T-helper 17 cell (primary cell): ENCODE measurements at places on chromosomes 2 and 18. TPM values are rescaled to one million over a fixed set of nuclear protein-coding genes. Genes with fewer than 3 reads are reported as not detected.

Gene ACTG2
- not detected for total RNA-seq

Gene FTCDNL1
- 2.6 TPM for total RNA-seq

Gene ATP5F1A
- 171 TPM for total RNA-seq

Gene CDH7
- total RNA-seq, result not detected

Gene NGEF
- total RNA-seq, result not detected

Gene CFC1
- not detected for total RNA-seq

Gene ACMSD
- not detected for total RNA-seq

Gene GPR45
- not detected for total RNA-seq

Gene SGPP2
- total RNA-seq, result 4.5 TPM

Gene METTL21A
- total RNA-seq, result 6.9 TPM

Gene ASPRV1
- total RNA-seq, result 1.1 TPM

Gene KDM3A
- 156 TPM for total RNA-seq

Gene PLCD4
- total RNA-seq, result 0.91 TPM

Gene ERMN
- total RNA-seq, result 11.6 TPM

Gene PRKRA
- total RNA-seq, result 110 TPM

Gene ARHGAP28
- not detected for total RNA-seq

Gene KCNS3
- total RNA-seq, result not detected

Gene ZNF396
- total RNA-seq, result 0.30 TPM

Gene RAD51AP2
- not detected for total RNA-seq

Gene GNAL
- 0.10 TPM for total RNA-seq

Gene SKA1
- total RNA-seq, result 0.39 TPM

Gene NEURL3
- 0.44 TPM for total RNA-seq

Gene G6PC2
- not detected for total RNA-seq

Gene REG3A
- total RNA-seq, result not detected

Gene SKOR2
- not detected for total RNA-seq

Gene TMEM200C
- not detected for total RNA-seq

Gene RBM44
- 4.0 TPM for total RNA-seq

Gene C2orf72
- total RNA-seq, result not detected

Gene NEU2
- not detected for total RNA-seq

Gene SEMA4C
- 25.5 TPM for total RNA-seq

Gene ANO7
- total RNA-seq, result 0.20 TPM

Gene ASB3
- total RNA-seq, result 26.0 TPM

Gene IL37
- not detected for total RNA-seq

Gene DSC3
- total RNA-seq, result not detected

Gene DAW1
- not detected for total RNA-seq

Gene GALNT14
- total RNA-seq, result not detected

Gene ANTXR1
- not detected for total RNA-seq

Gene BMP10
- not detected for total RNA-seq

Gene SCYGR4
- not detected for total RNA-seq

Gene CNGA3
- total RNA-seq, result not detected

Gene ANKRD30BL
- total RNA-seq, result not detected

Gene TUBA4B
- not detected for total RNA-seq

Gene GPR17
- total RNA-seq, result not detected

Gene RGPD3
- total RNA-seq, result 0.37 TPM

Gene CHN1
- total RNA-seq, result 16.6 TPM

Gene ADRA2B
- 0.85 TPM for total RNA-seq

Gene SLC19A3
- total RNA-seq, result not detected
